ENCODE measurements at places on chromosomes 1 and 21.

DNA sequence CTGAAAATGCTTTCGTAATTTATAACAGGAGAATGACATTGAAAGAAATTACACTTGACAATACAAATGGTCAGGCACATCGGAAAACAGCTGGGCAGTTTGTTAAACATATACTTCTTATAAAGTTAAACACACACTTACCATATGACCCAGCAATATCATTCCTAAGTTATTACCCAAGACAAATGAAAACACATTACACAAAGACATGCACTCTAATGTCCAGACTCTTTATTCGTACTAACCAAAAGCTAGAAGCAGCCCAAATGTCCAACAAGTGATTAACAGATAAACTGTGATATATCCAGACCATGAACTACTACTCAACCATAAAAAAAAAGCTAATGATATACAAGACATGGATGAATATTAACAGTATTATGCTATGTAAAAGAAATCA lies 8.5 kb downstream of the AKT3 start:
- DNase-seq = no peak

DNA sequence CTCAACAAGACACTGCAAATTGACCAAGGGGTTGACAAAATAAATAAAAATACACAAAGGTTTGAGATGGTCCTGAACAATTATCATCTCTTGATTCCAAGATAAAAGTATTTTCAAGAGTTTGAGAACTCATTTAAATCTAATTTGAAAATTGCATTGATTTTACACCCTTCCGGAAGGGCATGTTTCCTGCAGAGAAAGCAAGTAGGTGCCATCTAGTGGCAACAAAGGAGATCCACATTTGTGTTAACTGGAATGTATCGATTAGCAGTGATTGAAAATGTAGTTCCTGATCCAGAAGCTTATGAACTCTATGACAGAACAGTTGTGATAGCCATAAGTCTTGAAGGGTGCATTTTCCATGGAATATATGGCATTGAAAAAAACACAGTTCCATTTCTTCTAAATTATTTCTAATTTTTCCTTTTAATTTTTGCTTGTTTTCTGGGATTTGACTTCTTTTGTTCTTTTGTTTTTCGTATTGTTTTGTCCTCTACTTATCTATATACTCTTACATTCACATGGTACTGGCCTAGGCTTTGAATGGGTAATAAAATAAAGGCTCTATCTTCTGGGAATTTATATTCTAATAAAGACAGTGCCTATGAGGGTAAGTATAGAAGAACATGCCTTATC lies 143.7 kb downstream of the DNM3 start:
- no peak for DNase-seq

- peak; percentile 37 for DNase-seq
These were observed 7.5 kb upstream of the SOX13 start for GRCh38 chr1:204065174-204065985.

DNA sequence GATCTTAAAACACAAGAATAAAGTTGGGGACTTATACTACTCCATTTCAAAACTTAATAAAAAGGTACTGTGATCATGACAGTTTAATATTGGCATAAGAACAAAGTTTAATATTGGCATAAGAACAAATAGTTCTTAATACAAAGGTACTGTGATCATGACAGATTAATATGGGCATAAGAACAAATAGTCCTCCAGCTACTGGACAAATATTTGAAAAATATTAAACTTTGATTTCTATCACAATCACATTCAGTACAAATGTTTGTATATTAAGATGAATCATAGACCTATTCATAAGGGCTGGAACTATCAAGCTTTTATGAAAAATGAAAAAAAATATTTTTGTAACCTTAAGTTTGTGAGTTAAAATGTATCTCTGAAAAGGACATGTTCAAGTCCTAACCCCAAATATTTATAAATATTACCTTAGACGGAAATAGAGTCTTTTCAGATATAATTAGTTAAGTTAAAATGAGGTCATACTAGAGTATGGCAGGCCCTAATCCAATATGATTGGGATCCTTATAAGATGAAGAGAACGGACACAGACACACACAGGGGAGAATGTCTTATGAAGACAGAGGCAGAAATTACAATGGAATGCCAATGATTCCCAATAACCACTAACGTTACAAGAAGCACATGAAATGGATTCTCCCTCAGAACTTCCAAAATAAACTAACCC lies 79.1 kb upstream of the RGS1 start:
- DNase-seq = no peak

- no peak for DNase-seq
These were observed 172.7 kb downstream of the PTPRU start for GRCh38 chr1:29408831-29409605.

DNA sequence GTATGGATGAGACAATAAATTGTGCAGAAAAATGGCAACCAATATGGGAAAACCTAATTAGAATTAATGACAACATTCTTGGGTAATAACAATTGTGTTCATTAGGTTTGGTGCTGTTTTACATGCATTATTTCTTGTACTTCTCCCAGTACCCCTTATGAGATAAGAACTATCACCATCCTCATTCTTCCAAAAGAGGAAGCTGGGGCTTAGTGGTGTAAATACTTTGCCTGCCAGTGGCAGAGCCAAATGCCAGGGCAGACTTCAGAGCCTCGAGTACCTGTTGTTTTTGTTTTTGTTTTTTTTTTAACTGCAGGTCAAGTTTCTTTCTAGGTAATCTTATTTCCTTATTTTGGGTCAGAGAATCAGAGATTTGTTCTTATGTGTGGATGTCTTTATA lies 206.4 kb downstream of the RHOU start:
- no peak for DNase-seq

DNA sequence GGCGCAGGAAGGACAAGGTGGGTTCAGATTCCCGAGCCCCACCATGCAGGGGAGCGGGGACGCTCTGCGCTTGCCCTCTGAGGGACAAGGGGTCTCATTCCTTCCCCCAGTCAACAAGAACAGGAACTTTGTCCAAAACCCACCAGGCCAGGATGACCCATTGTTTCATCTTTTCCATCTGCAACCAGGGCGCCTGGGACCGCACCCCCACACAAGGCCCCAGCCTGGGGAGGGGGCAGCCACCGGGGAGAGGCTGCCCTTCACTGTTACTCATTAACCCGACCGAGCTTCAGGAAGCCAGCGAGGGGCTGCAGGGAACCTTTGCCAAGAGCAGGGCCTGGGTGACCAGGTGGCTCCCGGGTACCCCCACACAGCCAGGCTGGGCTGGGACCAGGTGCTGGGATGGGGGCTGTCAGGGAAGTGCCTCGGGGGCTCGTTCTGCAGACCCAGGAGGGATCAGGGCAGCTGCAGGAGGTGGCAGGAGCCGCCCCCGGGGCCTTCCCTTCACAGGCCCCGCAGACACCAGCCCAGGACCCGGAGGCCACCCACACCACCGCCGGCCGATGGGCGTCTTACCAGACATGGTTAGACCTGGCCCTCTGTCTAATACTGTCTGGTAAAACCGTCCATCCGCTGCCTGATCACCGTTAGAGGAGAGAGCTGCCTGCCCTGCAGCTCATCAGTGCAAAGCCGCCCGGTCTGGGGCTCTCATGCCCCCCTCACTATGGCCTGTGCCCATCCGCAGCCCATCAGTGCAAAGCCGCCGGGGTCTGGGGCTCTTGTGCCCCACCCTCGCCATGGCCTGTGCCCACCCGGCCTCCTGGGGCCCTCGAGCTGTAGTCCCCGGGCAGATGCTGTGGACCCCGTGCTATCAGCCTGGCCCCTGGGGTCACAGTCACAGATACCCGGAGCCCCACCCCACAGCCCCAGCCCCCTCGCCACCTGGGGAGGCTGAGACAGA lies 4.9 kb upstream of the TTLL10 start:
- DNase-seq = peak; percentile 11

DNA sequence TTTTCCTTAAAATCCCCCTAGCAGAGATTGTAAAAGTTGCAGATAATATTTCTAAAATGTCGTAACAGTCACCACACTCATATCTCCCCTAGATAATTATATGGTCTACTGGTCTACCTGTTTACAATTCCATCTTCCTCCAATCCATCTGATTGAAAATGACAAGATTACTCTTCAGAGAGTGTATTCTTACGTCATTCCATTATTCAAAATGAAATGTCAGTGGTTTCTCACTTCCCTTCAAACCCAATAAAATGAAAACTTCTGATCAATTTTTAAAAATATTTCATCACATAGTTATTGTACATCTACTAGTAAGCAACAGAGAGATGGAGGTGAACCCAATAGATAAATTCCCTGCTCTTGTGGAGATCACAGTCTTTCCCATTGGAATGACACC lies 202.2 kb upstream of the C8B start:
- DNase-seq = no peak

DNA sequence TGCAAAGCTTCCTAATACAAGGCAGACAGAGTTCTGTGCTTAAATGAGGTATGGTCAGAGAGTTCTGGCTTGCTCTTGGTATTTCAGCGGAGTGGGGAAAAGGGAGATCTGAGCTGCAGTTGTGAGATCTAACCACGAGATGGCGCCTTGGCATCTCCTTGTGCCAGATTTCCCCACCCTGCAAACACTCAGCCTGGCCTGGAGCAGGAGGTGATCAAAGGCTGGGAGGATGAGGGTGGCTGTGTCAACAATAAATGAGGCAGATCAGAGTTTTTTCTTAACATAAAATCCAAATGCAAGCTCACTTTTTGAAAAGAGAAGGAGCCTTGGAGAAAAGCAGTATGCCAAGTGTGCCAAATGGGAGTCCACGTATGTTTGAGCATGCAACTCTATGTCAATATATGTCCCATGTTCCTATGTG lies 4.1 kb upstream of the TFAP2E start:
- DNase-seq = peak; percentile 78

- no peak for DNase-seq
These were observed 2.4 kb upstream of the SPOCD1 start for GRCh38 chr1:31818206-31818605.

DNA sequence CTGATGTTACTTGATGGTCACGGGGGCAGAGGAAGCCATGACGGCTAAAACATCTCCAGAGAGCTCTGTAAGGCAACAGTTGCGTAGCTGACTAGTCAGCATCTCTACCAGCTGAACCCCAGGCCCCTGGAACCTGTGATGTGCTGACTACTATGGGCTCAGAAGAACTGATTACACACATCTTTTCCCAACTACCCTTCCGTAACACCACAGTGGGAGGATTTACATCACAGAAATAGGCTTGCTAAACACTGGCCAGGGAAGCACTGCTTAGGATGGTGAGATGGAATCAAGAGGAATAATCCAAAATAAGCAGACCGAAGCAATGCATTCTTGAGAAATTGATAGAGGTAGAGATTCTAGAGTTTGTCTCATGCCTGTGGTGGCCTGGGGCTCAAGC lies 122.5 kb downstream of the SMYD2 start:
- DNase-seq = no peak

DNA sequence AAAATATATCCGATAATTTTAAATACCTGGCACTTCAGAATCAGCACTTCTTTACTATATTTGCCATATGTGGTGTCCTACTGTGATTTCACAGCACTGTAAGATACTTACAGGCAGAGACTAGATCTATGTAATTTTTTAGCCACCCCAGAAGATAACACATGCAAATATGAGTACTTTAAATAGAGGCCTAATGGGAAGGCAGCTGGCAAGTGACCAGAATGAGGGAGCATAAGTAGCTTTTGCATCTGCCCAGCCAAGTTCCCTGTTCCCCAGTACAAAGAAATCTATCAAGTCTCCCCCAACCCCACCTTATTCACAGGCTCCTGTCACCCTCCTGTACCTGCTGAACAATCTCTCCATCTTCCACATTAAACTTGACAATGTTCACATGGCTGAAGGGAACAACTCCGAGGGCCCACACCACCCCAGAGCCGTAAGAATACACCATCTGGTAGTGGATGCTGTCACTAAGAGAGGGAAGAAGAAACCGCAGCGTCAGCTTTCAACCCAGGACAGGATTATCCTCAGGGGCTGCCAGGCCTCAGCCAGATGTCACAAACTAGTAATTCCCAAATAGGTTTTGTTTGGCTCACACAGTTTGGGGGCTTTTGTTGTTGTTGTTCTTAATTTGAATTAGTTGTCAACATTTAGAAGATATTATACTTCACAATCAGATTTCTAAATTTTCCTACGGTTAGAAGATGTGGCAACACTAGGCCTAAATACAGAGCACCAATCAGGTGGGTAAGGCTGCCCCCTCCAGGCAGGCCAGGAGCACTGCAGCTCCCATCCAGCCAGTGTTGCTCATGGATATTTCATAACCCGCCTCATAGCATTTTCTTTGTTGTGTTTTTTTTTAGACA lies 10.4 kb downstream of the EMC1 start:
- peak; percentile 63 for DNase-seq

GRCh38 chr1:167533851-167534300 lies 15.5 kb upstream of the CD247 start:
- peak; percentile 86 for DNase-seq

DNA sequence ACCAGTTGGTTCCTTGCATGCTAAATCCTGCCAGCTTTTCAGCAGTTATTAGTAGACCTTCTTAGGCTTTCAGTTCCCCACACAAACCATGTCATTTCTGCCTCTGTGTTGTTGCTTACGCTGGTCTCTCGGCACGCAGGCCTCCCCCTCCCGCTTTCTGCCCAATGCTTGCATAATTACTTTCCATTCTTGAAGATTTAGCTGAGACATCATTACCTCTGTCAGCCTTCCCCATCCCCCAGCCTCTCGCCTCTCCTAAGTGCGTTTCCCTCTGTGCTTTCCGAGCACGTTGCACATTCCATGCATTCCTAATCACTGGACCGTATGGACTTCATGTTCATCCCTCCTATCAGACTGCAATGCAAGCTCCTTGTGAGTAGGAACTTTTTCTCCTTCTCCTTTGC lies 26.8 kb downstream of the TSHB start:
- peak; percentile 37 for DNase-seq

DNA sequence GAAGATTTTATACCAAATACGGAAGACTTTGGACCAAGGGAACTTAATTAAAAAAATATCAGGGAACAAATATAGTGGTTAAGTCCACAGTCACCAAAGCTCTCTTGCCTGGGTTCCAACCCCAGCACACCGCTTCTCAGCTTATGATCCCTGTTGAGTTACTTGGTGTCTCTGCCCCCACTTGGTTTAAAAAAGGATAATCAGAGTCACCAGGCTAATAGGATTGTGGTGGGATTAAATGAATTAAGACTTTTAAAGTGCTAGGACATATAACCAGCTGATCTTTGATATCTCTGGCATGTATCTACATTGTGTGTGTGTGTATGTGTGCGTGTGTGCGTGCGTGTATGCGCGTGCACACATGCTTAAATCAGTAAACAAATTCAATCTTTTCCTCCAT lies 474.7 kb upstream of the DAB1 start:
- DNase-seq = no peak

DNA sequence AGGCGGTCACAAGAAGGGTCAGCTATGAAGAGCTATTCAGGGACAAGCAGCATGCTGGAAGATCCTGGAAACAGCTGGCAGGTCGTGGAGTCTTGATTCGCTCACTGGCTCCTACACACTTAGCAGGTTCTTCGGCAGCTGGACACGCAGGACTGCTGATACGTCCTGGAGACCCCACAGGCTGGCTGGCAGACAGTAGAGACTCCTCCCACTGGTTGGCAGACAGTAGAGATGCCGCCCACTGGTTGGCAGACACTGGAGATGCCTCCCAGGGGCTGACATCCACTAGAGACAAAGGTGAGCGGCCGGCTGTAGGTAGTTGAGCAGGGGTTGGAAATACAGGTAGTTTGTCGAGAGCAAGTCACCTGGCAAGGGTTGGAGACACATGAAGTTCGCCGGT lies 466 bp downstream of the KRTAP11-1 start:
- DNase-seq = no peak

- no peak for DNase-seq
These were observed 33.3 kb downstream of the PIK3CD start for GRCh38 chr1:9684801-9685200.
